ENCODE measurements at places on chromosomes 6 and 20.

DNA sequence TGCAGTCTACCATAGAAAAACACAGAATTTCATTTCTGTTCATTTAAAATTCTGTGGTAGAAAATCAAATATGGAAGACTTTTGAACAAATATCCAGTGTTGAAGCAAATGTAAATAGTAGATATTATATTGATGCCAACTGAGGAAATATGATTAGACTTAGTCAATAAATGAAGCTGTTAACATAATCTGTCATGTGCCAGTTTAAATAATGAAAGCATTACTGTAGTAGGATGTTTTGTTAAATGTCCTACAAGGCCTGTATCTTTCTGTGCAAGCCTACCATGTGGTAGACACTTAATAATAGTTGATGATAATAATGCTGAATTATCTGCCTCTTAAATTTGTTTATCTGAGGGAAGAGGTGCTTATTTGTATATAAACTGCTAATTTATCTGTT is 55.9 kb downstream of the CBFA2T2 start:
- H3K4me3 ChIP-seq = no peak overlapping the region
- no peak for DNase-seq
- no peak overlapping the region for H3K27ac ChIP-seq
- H3K27me3 ChIP-seq = no peaks in the 10 kb centered on the region

- peaks cover 4% of the 10 kb centered on the region for H3K36me3 ChIP-seq
- no peak overlapping the region for H3K4me3 ChIP-seq
- no peak overlapping the region for H3K27ac ChIP-seq
- no peaks in the 10 kb centered on the region for H3K4me1 ChIP-seq
- no peaks in the 10 kb centered on the region for H3K27me3 ChIP-seq
- DNase-seq = no peak
Measured at GRCh38 chr6:78465059-78465634, 402.2 kb upstream of the IRAK1BP1 start.

DNA sequence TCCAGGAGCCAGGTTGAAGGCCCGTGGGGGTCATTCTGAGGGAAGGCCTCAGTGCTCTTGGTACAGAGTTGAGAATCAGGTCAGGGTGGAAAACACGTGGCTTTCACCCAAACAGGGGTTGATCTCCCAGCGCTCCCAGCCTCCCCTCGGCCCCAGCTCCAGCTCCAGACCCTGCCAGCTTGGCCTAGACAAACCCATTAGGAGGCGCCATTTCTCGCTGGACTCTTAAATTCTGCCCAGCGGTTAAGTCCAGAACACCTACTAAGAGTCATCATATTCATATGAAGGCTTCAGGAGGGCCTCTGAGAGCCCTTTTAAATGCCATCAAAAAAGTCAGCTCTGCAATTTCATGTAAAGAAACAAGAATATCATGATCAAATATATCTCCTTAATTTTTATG is 158.0 kb upstream of the RIN2 start:
- H3K4me1 ChIP-seq = no peaks in the 10 kb centered on the region
- H3K27ac ChIP-seq = no peak overlapping the region
- DNase-seq = no peak
- no peaks in the 10 kb centered on the region for H3K36me3 ChIP-seq

DNA sequence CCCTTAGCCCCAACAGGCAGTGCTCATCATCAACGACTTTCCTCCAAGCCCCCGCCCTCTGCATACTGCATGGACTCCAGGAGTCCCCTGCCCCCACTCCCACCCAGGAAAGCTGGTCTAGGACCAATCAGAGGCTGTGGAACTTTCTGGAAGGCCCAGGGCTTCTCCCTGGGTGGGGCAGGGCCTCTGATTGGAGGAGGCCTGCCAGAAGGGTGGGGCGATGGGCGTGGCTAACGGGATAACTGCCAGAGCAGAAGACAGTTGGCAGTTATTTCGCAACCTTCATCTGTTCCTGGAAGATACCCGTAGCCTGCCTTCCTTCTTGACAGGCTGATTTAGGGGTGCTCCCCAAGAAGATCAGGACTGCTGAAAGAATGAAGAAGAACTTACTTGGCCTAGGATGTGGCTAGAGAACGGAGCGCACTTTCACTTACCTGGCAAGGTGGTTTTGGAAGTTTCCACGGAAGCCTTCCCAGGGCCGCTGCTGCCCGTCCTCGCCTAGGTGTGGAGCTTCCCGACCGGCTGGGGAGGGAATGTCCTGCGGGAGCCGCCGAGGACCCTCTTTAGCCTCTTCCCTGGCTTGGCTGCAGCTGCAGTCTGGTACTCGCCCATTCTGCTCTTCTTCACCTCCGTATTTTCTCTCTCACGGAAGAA is 209.0 kb downstream of the LRFN2 start:
- no peak for DNase-seq
- H3K27ac ChIP-seq = no peak overlapping the region
- no peak overlapping the region for H3K4me3 ChIP-seq
- H3K4me1 ChIP-seq = peaks cover 31% of the 10 kb centered on the region

GRCh38 chr6:2998998-2999617 is 586 bp upstream of the NQO2 start:
- H3K4me3 ChIP-seq = peak overlapping the region; percentile 87
- H3K36me3 ChIP-seq = no peaks in the 10 kb centered on the region
- no peaks in the 10 kb centered on the region for H3K27me3 ChIP-seq

- no peak overlapping the region for H3K4me3 ChIP-seq
- H3K27ac ChIP-seq = no peak overlapping the region
- H3K36me3 ChIP-seq = no peaks in the 10 kb centered on the region
- H3K4me1 ChIP-seq = no peaks in the 10 kb centered on the region
- DNase-seq = no peak
Measured at GRCh38 chr6:1187293-1188131, 124.4 kb upstream of the FOXQ1 start.

- no peak overlapping the region for H3K4me3 ChIP-seq
- no peak for DNase-seq
- no peaks in the 10 kb centered on the region for H3K36me3 ChIP-seq
- H3K27me3 ChIP-seq = peaks cover 10% of the 10 kb centered on the region
- H3K4me1 ChIP-seq = no peaks in the 10 kb centered on the region
- H3K27ac ChIP-seq = no peak overlapping the region
Measured at GRCh38 chr20:37481610-37482009, 39.4 kb upstream of the NNAT start.

DNA sequence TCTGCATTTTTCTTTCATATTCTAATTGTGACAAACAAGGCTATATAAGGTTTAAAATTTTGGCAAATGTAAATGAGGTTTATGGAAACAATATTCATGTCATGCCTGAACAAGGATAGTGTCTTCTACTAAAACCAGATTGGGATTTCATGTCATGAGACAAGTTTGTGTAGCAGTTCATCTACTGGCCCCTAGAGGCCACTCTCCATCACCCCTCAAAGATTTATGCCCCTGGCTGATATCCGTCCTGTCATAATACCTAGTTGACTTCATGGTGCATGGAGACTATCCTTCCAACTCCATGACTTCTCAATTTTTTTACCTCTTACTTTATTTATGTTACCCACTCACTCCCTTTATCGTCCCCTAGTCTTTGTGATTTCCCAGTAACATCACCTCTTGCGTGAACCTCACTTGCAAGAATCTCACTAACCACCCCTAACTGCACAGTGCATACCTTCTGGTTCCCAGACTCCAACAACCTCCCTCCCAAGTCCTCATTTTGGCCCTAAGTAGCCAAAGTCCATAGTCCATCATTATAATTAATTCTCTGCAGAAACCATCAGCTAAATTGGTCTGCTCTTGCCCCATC is 179.8 kb downstream of the TASP1 start:
- no peaks in the 10 kb centered on the region for H3K36me3 ChIP-seq
- no peak for DNase-seq
- no peak overlapping the region for H3K27ac ChIP-seq
- no peaks in the 10 kb centered on the region for H3K27me3 ChIP-seq

- no peak overlapping the region for H3K27ac ChIP-seq
- H3K27me3 ChIP-seq = peaks cover 19% of the 10 kb centered on the region
- no peaks in the 10 kb centered on the region for H3K4me1 ChIP-seq
- H3K4me3 ChIP-seq = no peak overlapping the region
- no peaks in the 10 kb centered on the region for H3K36me3 ChIP-seq
Measured at GRCh38 chr6:148183776-148184175, 158.9 kb upstream of the SASH1 start.

DNA sequence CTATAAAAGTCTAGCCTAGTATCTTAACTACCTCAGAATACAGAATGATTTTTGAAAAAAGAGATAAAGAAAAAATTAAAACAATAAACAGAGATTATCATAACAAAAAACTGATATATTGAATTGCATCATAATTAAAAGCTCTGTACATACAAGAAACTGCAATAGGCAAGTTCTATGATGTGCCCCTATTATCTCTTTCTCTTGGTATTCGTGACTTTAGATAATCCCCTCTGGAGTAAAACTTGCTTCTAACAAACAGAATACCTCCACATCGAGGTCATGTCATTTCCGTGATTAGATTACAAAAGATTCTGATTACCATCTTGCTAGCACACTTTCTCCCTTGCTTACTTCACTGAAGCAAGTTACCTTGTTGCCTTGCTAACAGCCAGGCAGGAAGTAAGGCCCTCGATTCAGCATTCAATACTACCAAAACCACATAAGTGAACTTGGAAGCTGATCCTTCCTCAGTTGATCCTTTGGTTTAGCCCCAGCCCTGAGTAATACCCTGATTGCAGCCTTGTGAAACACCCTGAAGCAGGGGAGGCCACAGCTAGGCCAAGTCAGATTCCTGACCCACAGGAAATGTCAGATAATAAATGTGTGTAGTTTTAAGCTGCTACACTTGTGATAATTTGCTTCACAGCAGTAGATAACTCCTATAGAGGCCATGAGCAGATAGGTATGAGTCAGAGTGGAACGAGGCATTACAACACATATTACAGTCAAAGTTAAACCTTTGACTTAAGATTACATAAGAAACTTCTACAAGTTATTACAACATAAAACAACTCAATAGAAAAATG is 53.7 kb upstream of the TMX4 start:
- H3K27ac ChIP-seq = peak overlapping the region; percentile 80
- no peaks in the 10 kb centered on the region for H3K36me3 ChIP-seq
- H3K27me3 ChIP-seq = no peaks in the 10 kb centered on the region
- H3K4me3 ChIP-seq = peak overlapping the region; percentile 38
- DNase-seq = no peak

Data from natural killer cell treated with Interleukin-12 subunit alpha and Interleukin-12 subunit beta and Interleukin-15 and Interleukin-18, amount 100 ng/mL, for 72 hours (primary cell).